Stimulated activated CD8-positive, alpha-beta memory T cell treated with anti-CD3 and anti-CD28 coated beads, Interleukin-15, amount 100 ng/mL, for 1 hour (primary cell): ENCODE measurements at places on chromosomes 5 and 9.

DNA sequence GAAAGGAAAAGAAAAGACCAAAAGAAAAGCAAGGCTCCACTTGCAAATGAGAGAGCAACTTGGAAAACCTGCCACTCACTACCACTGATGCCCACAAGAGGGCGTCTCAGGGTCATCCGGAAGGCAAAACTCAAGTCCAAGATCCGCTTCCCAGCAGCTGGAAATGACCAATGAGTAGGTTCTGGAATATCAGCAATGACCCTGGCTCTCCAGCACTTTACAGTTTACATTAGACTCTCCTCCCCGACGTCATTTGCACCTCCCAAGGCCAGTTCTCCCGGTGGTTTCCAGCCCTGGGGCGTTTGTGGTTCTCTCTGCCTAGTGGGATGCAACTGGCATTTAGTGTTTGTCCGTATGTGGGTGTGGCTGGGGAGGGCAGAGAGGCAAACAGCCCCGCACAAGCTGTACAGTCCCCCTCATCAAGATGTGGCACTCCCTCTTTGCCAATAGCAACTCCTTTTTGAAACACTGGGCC is 193.8 kb upstream of the ZNF618 start:
- no peak for DNase-seq

- no peak for DNase-seq
Measured at GRCh38 chr9:88481933-88482332, 53.0 kb upstream of the NXNL2 start.

GRCh38 chr9:28707616-28708015 is 1134.3 kb upstream of the C9orf72 start:
- DNase-seq = no peak

GRCh38 chr9:73270967-73271721 is 119.5 kb downstream of the ANXA1 start:
- no peak for DNase-seq

DNA sequence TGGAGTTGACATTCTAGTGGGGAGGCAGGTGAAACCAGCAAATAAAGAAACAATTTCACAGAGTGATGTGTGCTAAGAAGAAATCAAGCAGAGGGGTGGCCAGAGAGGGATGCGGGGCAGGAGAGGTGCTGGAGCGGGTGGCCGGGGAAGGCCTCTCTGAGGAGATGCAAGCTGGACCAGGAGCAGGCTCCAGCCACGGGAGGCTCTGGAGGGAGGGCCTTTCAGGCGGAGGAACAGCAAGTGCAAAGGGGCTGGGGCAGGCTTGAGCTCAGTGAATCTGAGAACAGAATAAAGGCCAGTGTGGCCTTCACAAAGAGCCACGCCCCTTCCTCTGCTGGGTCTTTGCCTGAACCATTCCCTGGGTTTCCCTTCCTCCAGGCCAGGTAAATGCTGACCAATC is 73.2 kb upstream of the NEURL1B start:
- DNase-seq = no peak

DNA sequence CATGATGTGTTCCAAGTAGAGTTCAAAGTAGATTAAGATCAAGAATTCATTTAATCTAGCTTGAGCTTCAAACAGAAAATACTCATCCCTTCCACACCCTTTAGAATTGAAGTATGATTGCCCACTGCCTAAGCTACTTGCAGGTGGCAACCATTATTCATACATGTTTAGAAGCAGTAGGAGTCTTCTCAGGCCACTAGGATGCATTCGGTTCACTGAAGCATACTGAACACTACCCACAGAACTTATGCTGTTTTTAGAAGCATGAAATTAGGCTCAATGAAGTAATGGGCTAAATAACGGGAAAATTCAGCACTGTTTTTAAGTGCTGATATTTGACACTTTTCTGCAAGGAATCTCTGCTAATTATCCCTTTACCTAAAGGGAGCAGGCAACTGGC is 263.4 kb downstream of the DEPDC1B start:
- DNase-seq = no peak

DNA sequence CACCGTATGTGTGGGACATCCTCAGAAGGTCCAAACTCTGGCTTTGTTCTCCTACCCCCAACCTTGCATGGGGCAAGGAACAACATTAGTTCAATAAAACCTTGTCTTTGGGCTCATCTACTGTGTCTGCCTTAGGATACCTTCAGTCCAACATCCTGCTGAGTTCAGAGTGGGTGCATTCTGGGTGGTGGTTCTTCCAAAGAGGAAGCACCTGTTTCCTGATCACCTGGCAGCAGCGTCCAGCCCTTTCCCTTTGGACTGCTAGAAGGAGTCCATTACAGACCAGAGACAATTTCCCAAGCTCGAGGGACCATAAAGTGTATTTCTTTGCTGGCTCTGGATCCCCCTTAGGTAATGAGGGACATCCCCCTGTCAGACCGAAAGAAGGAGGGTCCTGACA is 154.1 kb downstream of the SEMA6A start:
- DNase-seq = no peak

- no peak for DNase-seq
Measured at GRCh38 chr5:157530226-157530972, 45.2 kb downstream of the ADAM19 start.

DNA sequence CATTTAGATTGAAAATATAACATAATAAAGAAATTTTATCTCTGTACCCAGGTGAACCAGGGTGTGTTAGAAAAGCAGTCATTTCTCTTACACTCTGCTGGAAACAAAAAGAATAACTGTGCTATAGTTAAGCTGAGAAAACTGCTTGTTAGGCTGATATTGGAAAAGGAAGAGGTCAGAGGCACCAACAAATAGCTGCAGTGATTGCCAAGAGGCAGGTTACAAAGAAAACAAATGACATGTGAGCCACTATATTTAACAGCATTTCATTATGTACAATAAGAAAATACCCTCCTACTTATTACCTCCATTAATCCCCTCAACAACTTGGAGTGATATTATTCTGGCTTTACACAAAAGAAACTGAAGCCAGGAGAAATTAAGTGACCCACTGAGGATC is 607.9 kb upstream of the TLE4 start:
- DNase-seq = no peak

DNA sequence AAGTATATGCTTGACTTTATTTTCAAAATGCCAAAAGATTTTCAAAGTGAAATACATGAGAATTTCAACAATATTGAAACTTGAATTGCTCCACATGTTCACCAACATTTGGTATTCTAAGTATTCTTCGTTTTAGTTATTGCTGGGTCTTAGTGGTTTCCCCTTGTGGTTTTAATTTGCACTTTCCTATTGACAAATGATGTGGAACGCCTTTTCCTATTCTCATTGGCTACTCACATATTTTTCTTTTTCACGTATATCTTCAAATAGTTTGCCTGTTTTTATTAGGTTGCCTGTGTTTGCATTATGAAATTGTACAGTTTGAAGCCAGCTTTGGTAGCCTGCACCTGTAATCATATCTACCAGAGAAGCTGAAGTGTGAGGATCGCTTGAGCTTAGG is 405.7 kb upstream of the IRX2 start:
- DNase-seq = no peak

DNA sequence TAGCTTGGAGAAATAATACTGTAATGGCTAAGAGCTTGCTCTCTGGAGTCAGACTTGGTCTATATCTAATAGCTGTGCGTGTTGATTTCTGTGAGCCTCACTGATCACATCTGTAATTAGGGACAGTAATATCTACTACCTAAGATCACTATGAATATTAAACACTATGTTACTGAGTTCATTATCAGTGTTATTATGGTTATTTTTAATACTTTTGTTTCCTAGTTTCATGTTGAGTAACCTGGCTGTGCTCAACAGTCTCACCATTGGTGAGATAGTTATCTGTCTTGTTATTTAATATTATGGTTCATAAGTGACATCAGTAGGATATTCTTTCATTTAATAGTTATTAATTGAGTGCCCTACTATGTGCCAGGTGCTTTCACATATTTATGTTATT is 22.4 kb upstream of the CAVIN4 start:
- DNase-seq = no peak

GRCh38 chr5:126948011-126948355 is 82.4 kb downstream of the MARCHF3 start:
- no peak for DNase-seq

- no peak for DNase-seq
Measured at GRCh38 chr5:135857630-135858311, 23.3 kb downstream of the SLC25A48 start.

DNA sequence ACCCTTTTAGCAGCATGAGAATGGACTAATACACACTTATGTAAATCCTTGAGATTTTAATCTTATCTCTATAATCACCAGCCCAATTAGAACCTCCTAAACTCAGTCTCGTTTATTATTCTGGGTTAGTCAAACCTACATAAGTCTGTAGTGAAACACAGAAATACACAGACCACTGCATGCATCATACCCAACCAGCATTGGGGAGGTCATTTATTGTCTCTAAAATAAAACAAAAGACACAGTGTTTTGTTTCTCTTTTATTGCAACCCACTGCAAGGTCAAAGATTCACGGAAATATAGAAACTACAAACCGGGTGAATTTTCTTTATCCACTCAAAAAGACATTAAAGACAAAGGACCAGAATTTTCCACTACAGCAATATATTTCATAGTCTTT is 188.1 kb upstream of the EFNA5 start:
- no peak for DNase-seq

DNA sequence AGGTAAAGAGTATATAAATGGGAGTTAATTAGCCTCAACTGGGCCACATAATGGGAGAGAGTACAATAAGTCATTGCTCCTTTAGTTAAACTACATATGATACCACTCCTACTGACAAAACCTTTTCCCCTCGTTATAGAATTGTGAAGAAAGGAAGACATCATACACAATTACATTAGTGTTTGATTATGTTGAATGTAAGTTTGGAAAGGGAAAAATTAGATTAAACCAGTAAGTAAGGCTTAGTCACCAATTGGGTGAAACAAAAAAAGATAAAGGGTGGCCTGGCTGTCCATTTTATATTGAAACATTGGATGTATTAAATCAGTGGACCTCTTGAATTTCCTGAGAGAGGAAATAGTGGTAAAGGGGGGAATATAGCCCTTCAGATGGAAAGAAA is 464.3 kb upstream of the PAPPA start:
- DNase-seq = no peak

GRCh38 chr9:134929193-134930158 is 11.8 kb upstream of the FCN1 start:
- DNase-seq = no peak

GRCh38 chr9:134936346-134937163 is 18.8 kb upstream of the FCN1 start:
- DNase-seq = no peak

DNA sequence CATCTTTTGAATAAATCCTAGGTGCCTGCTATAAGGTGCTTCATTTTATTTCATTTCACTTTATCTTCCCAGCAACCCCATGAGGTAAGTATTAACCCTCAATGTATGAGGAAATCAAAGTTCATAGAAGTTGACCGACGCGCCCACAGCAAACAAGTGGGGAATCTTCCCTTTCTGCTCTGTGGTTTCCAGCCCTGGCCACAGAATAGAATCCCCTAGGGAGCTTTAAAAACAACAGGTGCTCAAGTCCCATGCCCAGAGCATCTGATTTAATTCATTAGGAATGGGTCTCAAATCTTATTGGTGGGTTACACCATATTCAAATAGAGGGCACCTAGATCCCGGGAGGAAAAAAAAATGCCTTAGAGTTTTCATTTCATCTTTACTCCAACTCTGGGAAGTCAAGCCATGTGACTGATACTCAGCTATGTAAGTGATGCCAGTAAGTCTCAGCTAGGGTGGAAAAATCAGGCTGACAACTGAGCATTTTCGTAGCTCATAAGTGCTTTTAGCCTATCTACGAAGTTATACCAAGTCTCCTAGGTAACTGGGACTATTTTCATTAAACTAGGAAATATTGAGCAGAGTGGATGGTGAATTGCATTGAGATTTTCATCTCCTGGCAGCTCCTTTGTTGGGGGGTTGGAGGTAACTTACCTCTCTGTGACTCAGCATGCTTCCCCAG is 353.4 kb upstream of the SLC30A5 start:
- no peak for DNase-seq

GRCh38 chr5:163366757-163367156 is 70.6 kb upstream of the CCNG1 start:
- no peak for DNase-seq

- no peak for DNase-seq
Measured at GRCh38 chr9:117672369-117672768, 31.8 kb upstream of the TLR4 start.

GRCh38 chr5:133494232-133494922 is 118.0 kb downstream of the FSTL4 start:
- no peak for DNase-seq

- DNase-seq = no peak
Measured at GRCh38 chr5:66417781-66418180, 178.4 kb upstream of the MAST4 start.

DNA sequence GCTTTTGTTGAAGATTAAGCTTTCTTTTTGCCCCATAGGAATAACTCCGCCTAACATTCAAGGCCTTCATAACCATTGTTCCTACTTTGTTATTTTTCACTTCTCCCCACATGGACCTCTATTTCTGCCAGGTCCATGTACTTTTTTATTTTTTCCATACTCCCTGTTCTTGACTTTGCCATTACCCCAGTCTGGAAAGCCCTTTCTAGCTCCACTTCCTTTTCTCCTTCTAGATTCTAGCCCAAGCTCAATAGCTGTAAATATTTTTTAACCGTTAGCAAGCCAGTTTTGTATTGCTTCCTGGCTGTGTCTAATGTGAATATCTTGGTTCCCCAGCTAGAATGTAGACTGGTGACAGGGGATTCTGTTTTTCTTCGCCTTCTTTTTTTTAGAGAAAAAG is 26.1 kb downstream of the NCBP1 start:
- no peak for DNase-seq

- DNase-seq = no peak
Measured at GRCh38 chr9:26524267-26524666, 368.3 kb downstream of the CAAP1 start.

GRCh38 chr9:88660611-88661010 is 125.6 kb downstream of the NXNL2 start:
- no peak for DNase-seq

DNA sequence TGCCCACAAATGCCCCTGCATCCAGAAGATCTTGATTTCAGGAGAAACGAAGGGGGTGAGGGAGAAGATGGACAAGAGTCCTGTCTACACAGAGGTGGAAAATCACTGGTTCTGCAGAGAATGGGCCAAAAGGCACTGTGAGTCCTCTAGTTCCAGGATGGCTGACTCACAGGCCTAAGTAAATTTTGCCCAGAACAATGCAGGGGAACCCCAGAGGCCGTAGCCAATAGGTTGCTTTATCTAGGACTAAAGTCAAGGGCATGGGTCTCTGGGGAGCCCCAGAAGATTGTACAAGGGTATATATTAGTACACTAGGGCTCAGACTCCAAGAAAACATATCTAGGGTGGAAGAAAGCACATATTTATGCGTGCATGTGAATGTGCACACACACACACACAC is 98.0 kb downstream of the SLIT3 start:
- no peak for DNase-seq

DNA sequence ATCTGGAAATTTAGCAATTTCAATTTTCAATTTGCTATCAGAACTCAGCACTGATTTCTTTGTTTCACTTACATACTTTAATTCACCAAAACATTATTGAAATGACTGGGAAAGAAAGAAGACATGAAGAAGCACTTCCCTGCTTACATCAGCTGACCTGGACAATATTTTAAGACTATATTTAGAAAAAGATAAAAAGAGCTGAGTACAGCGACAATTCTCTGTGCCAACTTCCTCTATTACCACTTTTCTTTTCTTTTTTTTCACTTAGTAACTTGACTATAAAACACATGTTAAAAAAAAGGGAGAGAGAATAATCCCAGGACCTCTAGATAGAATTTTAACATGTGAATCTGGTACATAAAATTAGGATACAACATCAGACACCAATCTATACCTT is 35.6 kb downstream of the MEF2C start:
- DNase-seq = no peak
